Activated CD8-positive, alpha-beta memory T cell treated with anti-CD3 and anti-CD28 coated beads for 4 hours (primary cell): ENCODE measurements at places on chromosomes 12 and 14.

GRCh38 chr12:132881818-132882217, 5.6 kb downstream of the CHFR start:
- DNase-seq: no peak

DNA sequence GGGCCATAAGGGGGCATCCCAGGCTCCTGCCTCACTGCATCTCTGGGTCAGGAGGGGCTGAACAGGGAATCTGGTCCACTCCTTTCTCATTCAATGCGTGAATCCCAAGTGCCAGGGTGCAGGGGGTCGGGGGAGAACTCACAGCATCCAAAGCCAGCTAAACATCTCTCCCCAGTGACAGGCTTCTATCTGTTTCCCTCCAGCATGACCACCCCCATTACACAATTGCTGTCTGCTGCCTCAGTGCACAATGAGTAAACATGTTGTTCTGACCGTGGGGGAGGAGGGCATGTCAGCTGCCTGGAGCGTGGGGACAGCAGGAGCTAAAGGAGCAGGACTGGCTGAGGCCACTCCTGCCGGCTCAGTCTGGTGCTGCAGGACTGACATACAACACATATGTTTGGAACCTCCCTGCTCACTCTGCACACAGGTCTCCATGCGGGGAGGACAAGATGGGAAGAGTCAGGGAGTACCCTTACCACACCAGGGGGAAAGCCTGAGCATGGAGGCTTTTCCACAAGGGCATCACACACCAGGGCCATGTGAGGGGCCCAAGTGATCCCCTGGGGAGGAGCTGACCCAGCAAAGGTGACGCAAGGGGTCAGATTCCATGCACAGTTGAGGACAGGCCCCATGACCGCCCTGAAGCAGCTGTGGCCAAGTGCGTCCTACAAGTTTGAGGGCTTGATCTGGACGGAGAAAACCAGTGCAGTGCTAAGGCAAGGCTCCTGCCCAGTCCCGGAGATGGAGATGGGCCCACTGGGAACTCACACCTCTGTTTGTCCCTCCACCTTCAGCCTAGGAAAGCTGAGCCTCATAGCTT, 1.4 kb downstream of the TNS2 start:
- DNase-seq: no peak

GRCh38 chr12:99824900-99825542, 159.7 kb downstream of the ANKS1B start:
- no peak for DNase-seq

DNA sequence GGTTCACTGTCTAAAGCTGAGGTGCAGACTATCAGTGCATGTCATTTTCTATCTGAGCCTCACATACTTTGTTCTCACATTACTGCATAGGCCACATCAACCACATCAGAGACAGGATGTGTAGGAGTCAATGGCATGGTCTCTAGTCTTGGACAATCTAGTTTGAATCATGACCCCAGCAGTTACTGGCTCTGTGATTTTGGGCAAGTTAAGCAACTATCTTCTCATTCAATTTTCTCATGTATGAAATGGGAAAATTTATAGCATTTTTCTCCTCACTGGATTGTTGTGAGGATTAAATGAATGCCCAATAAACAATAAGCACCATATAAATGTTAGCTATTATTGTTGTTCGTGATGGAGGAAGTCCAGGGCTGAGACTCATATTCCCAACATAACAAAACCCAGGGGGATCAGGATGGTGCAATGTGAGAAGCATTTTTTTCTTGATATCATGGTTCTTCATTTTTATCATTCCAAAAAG, 432.6 kb downstream of the LRIG3 start:
- DNase-seq: no peak

- DNase-seq: no peak
Measured at GRCh38 chr12:108418164-108418890, 79.2 kb upstream of the CMKLR1 start.

DNA sequence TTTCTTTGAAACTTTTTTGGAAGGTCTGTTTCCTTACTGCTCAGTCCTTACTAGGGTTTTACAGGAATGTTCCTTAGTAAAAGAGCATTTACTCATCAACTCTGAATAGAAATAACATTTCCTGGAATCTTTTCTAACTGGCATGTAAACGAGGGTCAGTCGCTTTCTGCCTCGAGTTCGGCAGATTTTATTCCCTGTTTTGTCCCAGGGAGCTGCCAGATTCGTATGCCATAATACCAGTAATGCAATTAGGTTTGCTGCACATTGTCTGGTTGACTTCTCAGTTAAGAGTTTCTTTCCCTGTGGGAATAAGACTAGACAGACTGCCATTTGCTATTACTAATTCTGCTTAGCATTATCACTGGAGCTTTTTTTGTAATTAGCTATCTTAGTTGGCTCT, 91.9 kb downstream of the VRK1 start:
- no peak for DNase-seq

- DNase-seq: no peak
Measured at GRCh38 chr14:98189062-98189461, 1082.9 kb downstream of the BCL11B start.

DNA sequence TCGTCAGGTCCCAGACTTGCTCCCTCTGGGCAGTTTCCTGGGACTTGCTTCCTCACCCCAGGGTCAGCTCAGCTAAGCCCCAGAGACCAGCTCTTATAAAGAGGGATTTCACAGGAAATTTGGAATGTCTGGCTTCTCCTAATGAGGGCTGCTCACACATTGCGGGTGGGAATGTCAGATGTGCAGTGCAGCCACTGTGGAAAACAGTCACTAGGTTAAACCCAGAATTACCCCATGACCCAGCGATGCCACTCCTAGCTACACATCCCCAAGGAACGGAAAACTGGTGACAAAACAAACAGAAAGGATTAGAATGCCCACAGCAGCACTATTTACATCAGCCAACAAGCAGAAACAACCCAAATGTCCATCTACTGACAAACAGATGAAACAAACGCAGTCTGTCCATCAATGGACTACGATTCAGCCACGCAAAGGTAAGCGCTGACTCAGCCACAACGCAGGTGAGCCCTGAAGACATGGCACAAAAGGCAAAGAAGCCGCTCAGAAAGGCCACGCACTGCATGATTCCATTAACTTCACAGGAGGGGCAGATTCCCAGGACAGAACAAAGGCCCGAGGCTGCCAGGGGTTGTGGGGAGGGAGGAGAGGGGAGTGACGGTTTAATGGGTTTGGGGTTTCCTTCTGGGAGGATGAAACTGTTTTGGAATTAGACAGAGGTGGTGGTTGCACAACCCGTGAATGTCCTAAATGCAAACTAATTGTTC, 63.0 kb downstream of the NCOR2 start:
- DNase-seq: no peak

DNA sequence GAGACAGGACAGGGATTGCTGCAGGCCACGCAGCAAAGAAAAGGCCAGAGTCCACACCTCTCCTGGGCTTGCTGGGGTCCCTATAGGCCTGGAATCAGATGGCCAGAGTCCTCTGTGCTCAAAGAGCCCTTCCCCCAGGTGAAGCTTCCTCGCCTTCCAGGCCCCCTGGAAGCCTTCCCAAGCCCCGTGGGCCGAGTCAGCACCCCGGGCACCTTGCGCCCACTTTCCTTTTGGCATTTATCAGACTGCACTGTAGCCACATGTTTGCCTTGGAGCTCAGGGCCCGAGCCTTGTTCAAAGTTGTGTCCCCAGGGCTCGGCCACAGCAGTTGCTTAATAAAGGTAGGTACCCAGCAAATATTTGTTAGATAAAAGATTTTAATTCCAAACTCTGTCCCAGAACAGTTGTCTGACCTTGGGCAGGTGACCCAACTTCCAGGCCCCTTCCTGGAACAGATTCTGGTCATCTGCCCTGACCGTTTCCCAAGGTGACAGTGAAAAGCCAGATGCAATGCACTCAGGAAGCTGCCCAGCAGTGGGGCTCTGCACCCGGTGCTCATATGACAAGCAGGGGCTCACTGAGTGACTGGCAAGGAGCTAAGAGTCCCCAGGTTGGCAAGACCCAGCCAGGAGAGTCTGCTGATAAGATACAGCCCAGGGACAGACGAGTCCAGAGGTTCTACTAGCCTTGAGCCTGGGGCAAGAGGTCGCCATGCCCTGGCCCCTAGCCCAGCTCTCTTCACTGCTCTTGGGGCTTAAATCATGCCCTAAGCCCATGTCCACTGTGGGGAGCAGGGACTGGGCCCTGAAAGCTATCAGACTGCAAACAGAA, 81.2 kb downstream of the PITPNM2 start:
- no peak for DNase-seq

DNA sequence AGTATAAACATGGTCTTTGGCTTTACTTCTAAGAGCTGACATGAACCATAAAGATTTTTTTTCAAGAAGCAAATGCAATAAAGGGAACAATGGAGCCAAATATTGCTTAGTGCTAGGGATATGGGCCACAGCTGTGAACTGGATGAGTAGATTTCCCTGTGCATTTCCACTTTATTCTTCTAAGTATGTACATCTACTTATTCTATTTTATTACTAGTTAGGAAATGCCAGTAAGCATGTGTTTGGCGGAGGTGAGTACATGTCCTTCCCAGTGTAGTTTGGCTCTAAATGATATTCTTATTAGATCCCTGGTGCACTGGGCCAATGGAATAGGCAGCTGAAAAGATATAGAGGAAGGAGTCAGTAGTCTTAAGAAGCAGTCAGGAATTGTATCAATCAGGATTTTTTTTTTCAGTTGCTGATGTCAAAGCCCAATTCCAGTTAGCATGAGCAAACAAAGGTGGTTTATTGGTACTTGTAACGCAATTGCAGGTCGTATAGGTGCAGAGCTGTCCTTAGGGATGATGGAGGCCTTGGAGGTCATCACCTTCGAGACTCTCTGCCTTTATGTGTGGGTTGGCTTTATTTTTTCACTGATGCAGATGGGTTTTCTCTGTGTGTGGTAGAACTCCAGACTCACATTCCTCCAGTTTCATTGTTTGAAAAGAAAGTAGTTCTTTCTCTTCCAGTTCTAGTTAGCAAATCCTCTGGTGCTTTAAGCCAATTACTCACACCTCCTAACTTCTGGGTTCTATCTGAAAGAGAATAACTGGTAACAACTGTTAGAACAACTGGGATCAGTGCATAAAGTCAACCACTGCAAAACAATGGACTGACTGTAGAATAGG, 139.0 kb upstream of the LRIG3 start:
- no peak for DNase-seq

DNA sequence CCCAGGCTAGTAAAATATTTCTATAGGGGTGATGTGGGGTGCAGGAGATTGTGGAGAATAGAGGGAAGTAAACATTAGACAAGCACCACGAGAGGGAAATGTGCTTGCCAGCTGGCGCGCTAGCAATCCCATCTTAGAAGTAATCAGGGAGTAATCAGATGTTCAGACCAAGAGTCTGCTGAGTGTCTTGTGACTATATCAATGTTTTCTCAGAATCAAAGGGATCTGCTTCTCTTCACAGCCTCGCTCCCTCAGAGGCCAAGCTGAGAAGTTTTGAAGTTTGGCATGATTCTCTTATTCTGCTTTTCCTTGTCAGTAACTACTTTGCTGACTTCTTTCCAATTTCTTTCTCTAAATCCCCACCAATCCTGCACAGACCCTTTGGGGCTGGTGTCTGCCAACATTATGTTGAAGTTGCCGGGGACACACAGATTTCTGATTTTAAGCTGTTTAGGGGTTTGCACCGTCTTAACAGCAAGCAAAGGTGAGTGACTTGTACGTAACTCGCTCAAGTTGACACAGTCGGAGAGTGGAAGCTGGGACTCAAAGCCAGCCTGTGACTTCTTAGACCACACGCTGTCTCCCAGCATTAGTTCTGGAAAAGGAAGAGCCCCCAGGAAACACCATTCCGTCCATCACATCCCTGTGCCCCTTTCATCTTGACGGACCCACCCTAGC, 22.0 kb upstream of the TSPAN9 start:
- DNase-seq: no peak

- no peak for DNase-seq
Measured at GRCh38 chr12:130711756-130712155, 4.3 kb downstream of the RIMBP2 start.

DNA sequence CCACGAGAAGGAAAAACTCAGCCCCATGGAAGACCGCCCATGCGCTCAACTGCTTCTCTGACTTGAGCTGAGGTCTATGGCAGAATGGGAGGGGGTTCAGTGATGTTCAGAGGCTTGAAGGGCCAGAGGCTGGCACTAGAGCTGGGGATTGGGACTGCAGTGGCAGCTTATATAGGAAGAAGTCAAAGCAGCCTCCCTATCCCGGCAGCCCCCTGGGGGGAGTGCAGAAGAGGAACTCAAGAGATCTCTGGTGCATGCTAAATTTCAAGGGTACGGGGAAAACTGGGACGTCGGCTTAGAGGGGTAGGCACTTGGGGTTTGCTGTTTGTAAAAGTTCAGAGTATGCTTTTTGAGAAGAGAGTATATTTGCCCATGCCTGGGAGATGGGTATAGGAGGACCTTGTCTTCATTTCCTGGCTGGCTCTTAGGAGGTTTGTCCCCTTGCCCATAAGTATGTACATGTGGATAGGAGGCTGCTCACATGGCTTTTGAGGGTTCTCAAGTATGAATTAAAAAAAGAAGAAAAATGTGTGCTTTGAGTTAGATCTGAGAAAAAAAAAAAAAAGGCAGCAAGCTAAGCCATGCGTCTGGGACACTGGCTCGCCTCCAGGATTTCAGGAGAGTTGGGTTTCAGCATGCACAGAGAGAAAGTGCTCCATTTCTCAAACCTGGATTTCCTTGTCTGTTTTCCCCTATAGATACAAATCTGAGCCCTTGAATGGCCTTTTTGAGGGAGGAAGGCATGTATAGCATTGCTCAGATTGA, 3.2 kb upstream of the MEG3 start:
- no peak for DNase-seq

- no peak for DNase-seq
Measured at GRCh38 chr12:52792185-52793029, 3.5 kb downstream of the KRT3 start.
